Aorta (tissue), 5 donors: ENCODE measurements at places on chromosomes 4 and X.

DNA sequence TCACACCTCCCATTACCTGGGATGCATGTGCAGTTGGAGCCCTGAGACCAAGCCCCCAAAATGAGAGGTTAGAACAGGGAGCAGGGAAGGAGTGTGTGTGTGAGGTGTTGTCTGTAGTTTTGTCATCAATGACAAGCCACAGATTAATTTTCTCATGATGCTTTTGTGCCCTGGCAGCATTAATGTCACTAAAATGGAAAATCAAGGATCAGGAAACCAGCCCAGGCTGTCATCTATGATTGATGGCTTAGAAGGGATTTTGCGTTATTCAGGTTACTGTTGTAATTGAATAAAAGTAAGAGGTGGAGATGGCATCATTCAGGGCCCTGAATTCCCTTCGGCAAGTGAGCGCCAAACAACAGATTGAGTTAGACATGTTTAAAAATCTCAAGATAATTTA, 130.5 kb upstream of the C1QTNF7 start:
- no peak for DNase-seq

GRCh38 chrX:105752338-105752956, 69.9 kb upstream of the NRK start:
- no peak for DNase-seq

DNA sequence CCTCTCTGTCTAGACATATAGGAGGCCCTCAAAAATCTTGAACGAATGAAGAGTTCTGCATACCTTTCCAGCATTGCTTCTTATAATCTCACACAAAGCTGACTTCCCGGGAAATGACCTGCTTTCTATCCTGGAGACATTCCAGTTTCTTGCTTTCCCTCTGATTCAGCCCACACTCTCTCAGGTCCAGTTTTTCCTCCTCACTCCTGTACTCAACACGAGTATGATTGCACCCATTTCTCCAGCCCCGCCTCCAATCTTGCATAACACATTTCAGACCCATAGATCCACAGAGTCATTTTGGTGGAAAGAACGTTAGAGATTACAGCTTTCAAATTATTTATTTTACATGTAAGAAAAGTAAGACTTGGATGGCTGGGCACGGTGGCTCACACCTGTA, 127.5 kb upstream of the TLR3 start:
- no peak for DNase-seq

GRCh38 chrX:151153086-151153485, 23.3 kb upstream of the GPR50 start:
- DNase-seq = no peak

DNA sequence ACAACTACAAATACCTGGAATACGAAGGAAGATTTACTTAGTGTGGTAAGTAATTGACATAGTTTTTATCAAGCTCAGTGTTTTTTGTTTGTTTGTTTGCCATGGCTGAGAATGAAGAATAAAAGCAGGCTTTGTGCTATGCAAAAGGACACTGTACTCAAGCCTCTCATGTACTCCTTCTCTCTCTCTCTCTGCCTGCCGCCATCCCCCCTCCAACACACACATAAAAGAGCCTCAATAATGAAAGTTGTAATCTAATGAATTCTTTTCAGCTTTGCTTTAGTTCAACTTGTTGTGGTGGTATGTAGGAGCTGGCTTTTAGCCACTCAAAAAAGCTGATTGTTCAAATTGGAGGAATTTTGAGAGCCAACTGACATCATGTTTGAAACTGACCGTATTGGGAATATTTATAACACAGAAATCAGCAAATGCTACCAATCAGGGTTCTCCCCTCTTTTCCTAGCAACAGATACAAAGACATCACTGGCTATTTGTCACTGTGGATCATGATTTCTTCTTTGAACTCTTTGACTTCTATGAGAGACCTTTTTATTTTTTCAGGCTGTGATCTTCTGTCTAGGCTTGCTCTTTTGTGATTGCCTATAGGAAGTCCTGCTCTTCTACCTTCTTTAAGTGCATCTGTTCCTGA, 1148.8 kb downstream of the RAPGEF2 start:
- DNase-seq = no peak

GRCh38 chr4:10893395-10893794, 208.8 kb upstream of the CLNK start:
- DNase-seq = no peak

- DNase-seq = no peak
Measured at GRCh38 chr4:3766036-3766784, at the start of gene ADRA2C. Gene ADRA2C (plus strand): TSS chr4:3766385. CDS start chr4:3766607, 222 bp downstream.

DNA sequence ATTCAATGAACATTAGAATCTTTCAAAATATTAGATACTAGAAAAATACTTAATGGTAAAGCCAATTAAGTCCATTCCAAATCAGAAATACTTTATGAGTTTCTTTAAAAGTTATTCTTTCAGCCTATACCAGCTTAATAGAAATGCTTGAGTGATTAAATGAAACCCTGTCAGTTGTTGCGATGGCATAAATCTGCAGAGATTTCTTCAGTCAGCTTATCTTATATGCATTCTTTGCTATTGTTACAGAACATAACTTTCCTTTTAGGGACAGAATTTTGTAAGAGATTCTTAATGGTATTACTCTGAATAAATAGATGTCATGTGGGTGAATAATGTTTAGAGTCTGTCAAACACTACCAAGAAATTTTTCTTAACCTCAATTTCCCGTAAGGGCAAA, 325.0 kb upstream of the HAND2 start:
- DNase-seq = no peak

DNA sequence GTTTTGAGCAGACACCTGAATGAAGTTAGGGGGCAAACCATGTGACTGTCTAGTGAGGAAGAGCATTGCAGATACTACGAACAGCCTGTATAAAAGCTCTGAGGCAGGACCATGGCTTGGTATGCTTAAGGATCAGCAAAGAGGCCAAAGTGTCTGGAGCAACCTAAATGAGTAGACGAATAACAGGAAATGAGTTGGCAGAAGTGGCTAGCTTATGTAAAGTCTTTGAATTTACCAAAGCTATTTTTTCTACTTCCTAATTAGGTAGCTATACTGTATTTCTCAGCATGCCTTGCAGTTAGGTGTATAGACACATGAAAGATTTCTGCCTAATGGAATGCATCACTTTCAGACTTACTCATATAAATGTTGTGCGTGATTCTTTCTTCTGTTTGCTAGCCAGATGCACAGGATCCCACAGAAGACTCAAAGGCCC, 9.3 kb upstream of the GPRIN3 start:
- DNase-seq = no peak

- DNase-seq = no peak
Measured at GRCh38 chrX:31323658-31324057, 251.8 kb upstream of the FTHL17 start.

DNA sequence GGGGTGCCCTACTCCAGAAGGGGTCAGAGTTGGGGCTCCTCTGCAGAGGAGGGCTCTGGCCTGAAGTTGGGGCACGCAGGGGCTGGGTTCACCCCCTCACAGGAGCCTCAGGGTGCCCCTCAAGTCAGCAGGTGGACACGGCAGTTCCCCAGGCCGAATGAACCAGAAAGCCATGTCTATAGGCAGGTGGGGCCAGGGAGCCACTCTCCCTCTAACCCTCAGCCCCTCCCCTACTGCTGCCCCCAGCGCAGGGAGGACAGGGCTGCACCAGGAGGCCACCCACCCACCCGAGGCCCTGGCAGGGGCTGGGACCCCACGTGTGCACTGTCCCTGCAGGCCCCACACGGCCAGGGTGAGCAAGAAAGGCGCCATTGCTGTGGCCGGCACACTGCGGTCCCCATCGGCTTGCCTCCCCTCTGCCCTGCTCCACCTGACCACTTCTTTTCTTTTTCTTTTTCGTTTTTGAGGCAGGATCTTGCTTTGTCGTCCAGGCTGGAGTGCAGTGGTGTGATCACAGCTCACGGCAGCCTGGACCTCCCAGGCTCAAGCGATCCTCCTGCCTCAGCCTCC, 83.8 kb downstream of the FAM53A start:
- DNase-seq = no peak

DNA sequence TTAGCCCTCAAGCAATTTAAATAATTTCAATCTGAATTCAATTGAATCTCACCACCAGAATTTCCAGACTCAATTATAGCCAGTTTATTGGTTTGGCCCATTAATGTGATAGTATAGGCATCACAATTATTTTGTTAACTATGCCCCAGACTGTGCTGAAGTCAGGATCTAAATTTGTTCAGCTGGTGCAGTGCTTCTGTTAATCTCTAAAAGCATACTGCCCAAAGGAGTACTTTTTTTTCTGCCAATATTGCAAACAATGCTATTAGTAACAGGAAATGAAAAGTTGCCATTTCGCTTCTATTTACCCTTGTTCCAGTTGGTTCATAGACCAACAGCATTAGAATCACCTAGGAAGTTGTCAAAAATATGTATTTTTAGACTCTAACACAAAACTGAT, 171.0 kb downstream of the GPM6A start:
- DNase-seq = no peak

DNA sequence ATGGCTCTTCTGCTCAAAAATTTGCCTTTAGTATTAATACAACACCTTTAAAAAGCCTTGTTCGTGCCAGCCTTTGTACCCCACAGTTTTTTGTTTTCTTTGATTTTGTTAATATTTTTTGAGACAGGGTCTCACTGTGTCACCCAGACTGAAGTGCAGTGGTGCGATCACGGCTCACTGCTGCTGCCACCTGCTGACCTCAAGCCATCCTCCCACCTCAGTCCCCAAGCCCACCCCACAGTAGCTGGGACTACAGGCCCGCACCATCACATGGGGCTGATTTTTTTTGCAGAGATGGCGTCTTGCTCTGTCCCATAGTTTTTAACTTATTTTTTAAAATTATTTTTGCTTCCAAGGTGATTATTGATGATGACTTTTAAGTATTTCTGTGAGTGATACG, 134.0 kb downstream of the HTR2C start:
- no peak for DNase-seq

- DNase-seq = no peak
Measured at GRCh38 chrX:133594156-133594555, 178.9 kb upstream of the GPC4 start.

DNA sequence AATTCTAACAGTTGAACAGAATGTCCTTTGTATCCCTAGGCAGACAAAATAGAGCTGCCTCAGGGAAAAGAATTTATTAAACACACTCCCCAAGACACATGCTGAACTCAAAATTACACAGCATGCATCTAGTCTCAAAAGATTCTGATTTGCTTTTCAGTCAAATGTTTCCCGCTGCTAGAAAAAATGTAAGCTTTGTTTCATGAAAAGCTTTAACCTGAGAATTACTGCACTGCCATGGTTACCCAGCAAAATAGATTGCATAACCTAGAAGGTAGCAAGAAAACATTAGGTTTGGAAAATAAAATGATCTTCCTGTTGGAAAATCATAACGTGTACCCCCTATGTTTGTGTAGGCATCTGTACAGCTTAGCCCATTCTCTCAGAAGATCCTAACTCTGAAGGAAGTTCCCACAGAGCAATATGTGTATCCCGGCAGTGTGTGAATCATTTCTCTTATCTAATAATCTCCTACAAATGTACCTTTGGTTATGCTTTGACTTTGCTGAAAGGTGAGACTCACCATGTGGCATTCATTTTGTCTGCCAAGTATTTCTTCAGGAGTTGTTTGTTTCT, 646.9 kb downstream of the STPG2 start:
- no peak for DNase-seq

DNA sequence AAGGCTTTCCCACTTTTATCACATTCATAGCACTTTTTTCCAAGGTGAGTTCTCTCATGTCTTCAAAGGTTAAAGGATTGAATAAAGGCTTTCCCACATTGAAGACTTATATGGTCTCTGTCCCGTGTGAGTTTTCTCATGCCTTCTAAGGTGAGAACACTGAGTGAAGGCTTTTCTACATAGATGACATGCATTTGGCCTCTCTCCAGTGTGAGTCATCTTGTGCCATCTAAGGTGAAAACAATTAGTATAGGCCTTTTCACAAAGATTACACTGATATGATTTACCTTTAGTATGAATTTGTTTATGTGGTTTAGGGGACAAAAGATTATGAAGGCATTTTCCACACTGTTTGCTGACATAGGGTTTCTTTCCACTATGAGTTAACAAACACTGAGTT, 21.2 kb downstream of the USP17L30 start:
- DNase-seq = no peak

DNA sequence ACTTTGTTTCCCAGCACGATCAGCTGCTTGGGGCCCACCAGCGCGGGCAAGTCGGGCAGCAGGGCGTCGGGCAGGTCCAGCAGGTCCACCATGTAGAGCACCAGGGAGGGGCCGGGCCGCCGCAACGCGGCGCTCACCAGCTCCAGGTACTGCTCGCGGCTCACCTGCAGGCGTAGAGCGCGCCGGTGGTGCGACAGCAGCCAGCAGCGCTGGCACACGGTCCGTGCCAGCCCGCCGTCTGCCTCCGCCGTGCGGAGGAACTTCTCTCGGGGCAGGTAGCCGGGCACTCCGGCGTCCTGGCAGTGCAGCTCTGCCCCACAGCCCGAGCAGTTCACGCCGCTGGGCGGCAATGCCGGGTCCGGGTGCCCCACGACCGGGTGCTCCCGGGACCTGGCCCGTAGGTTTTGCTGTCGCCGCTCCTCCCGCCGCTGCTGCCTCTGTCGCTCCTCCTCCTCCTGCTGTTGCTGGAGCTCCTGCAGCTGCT, 527 bp downstream of the NOA1 start:
- peak; percentile 63 for DNase-seq

DNA sequence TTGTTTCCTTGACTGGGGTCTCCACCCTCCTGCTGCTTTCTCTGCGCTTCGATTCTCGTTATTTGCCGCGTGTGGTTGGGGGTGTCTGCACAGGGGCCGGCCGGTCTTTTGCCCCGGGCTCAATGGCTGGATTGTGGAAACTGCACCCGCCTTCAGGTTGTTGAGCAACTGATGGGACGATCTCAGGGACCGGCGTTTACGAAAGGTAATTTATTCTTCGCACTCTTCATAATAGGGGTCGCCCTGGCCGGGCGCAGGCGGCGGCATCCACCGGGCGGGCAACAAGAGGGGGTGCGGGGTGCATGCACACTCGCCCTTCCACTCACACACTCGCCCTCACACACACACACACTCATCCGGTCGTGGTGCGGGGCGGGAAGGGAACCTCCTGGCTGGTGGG, 1.4 kb downstream of the ADGRL3 start:
- peak; percentile 78 for DNase-seq

DNA sequence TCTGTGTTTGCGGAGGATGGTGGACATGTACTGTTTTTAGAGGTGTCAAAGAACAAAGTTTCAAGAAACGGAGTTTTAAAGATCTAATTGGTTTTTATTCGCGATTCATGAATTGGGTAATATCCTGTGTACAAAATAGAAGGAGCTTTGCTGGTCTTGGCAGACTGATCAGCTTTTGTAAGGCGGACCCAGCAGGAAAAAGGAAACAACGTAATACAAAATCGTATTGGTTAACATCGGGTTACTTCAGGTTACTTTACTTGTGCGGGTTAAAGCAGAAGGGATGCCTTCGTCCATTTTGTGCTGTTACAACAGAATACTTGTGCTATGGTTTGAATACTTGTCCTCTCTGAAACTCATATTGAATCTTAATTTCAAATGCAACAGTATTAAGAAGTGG, 11.4 kb upstream of the NYX start:
- no peak for DNase-seq
